Activated naive CD4-positive, alpha-beta T cell treated with anti-CD3 and anti-CD28 coated beads, Interleukin-2, amount 10 ng/mL, durations not matched to agents 7 days and 5 days (primary cell): ENCODE measurements at places on chromosomes 2 and 18.

- H3K4me1 ChIP-seq = no peaks in the 10 kb centered on the region
- no peak overlapping the region for H3K27ac ChIP-seq
- H3K4me3 ChIP-seq = no peak overlapping the region
These were observed 42.0 kb upstream of the FMNL2 start for GRCh38 chr2:152292991-152293390.

- DNase-seq = peak; percentile 37
- H3K27ac ChIP-seq = no peak overlapping the region
- no peak overlapping the region for H3K4me3 ChIP-seq
- H3K4me1 ChIP-seq = no peaks in the 10 kb centered on the region
- H3K27me3 ChIP-seq = no peaks in the 10 kb centered on the region
- H3K36me3 ChIP-seq = no peaks in the 10 kb centered on the region
These were observed 11.1 kb upstream of the KLHL30 start for GRCh38 chr2:238127165-238128060.

- H3K36me3 ChIP-seq = no peaks in the 10 kb centered on the region
- H3K4me1 ChIP-seq = no peaks in the 10 kb centered on the region
- no peaks in the 10 kb centered on the region for H3K27me3 ChIP-seq
- H3K4me3 ChIP-seq = no peak overlapping the region
- no peak for DNase-seq
These were observed 459.4 kb downstream of the EPHA4 start for GRCh38 chr2:221112744-221113143.

DNA sequence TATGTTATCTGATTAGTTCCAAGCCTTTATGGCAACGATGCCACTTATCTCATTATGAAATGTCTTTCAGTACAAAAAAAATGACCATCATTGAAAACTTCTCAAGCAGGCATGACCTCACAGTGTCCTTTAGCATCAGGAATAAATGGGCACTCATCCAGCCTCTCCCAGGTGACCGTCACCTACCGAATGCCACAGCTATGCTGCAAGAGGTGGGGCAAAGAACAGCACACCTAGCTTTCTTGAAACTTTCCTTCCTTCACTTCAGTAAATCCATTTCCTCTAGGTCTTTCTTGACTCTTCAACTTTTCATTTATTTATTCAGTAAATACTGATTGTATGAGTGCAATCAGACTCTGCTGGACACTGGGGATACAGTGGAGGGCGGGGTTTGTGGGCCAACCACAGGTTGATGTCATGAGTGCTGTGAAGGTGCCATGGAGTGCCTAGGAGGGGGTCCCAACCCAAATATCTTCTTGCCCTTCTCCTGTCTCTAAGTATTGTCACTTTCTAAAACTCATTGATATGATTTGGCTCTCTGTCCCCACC is 54.3 kb upstream of the HK2 start:
- DNase-seq = no peak
- H3K36me3 ChIP-seq = no peaks in the 10 kb centered on the region
- peaks cover 18% of the 10 kb centered on the region for H3K27me3 ChIP-seq
- H3K27ac ChIP-seq = no peak overlapping the region
- peaks cover 12% of the 10 kb centered on the region for H3K4me1 ChIP-seq

GRCh38 chr2:46448641-46449040 is 30.7 kb upstream of the TMEM247 start:
- no peak overlapping the region for H3K27ac ChIP-seq
- H3K4me3 ChIP-seq = no peak overlapping the region
- H3K36me3 ChIP-seq = peaks cover 1% of the 10 kb centered on the region
- no peak for DNase-seq

DNA sequence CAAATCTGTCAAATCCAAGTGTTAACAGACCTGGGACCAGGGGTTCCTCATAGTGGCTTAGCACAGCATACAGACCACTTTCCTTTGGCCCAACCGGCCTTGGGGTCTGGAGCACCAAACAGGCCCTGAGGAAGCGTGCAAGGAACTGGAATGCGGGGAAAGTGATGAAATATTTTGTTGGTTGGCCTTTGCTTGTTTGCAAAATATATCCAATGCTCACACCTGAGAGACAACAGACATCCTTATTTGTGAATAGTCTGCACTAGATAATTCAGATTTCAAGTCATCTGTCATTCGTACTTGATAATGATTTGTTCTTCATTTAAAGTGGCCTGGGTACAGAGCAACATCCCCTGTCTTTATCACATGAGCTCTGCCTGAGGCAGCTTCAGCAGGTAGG is 43.5 kb downstream of the ABCG8 start:
- H3K27ac ChIP-seq = peak overlapping the region; percentile 16
- peaks cover 18% of the 10 kb centered on the region for H3K27me3 ChIP-seq
- DNase-seq = no peak
- H3K4me3 ChIP-seq = no peak overlapping the region

- peaks cover 37% of the 10 kb centered on the region for H3K27me3 ChIP-seq
- no peaks in the 10 kb centered on the region for H3K4me1 ChIP-seq
- no peak overlapping the region for H3K27ac ChIP-seq
- no peak overlapping the region for H3K4me3 ChIP-seq
These were observed 12.0 kb downstream of the GLI2 start for GRCh38 chr2:120747706-120748105.

GRCh38 chr2:196925768-196926561 is 542 bp downstream of the PGAP1 start:
- H3K27ac ChIP-seq = peak overlapping the region; percentile 99
- DNase-seq = peak; percentile 39
- peaks cover 4% of the 10 kb centered on the region for H3K27me3 ChIP-seq
- peak overlapping the region; percentile 99 for H3K4me3 ChIP-seq

DNA sequence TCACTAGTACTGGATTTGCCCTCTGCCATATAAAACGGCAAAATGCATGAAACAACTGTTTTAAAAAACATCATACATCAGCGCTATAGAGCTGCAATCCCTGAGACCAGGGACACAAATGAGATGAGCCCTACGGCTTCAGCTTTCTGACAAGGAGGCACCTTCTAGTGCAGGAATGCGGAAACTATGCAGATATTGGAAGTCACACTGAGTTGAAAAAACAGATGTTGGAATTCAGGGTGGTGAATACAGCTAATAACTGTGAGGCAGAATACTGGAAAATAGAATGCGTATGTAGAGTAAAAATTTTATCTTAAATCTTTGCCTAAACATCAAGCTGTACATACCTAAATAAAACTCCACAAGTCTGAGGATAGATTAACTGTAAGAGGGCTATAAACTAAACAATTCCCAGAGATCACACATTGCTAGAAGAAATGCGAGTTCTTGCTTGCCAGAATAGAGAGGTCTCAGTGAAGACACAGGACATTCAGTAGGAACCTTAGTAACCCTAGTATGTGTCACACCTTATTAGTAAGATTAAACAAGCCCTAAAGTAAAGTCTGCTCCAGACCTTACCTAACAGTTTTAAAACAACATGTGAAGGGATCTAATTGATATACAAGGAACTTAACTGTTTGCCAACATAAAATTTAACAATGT is 541.4 kb upstream of the DDX18 start:
- no peak overlapping the region for H3K4me3 ChIP-seq
- no peaks in the 10 kb centered on the region for H3K27me3 ChIP-seq
- no peak for DNase-seq

- H3K36me3 ChIP-seq = peaks cover 13% of the 10 kb centered on the region
- H3K4me1 ChIP-seq = peaks cover 10% of the 10 kb centered on the region
- H3K4me3 ChIP-seq = no peak overlapping the region
- H3K27ac ChIP-seq = no peak overlapping the region
- H3K27me3 ChIP-seq = no peaks in the 10 kb centered on the region
These were observed 131.2 kb downstream of the THADA start for GRCh38 chr2:43464590-43464989.

DNA sequence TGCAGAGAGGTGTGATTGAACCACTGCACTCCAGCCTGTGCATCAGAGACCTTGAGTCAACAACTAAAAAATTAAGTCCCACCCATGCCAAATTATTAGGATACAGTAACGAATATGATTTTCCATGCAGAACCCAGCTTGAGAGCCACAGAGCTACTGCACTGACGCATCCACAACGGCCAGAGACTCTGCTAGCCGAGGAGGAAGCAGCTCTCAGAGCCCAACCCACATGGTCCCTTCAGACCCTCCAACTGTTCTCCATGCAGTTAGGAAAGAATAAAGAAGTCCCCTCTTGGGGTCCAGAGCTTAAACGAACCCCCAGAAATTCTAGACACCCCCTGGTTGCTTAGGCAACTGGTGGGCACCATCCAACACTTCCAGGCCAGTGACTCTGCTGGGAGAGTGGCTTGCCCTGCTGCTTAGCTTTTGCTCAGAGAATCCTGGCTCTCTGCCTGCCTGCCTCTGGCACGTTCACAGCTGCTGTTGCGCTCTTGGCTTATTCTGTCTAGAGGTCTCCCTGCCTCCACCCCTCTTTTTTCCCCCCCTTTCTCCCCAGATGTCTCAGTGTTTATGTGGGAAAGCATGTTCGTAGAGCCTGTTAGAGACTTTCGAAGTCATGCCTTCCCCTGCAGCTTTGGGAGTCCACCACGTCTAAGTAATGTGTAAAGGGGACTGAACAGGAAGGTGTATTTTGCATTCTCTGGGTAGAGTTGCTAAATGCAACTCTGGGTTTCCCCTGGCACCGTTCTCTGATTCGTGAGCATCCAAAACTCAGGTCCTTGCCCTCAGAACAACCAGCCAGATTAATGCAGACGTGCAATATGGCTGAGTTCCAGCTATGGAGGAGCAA is 26.0 kb upstream of the SP3 start:
- H3K4me3 ChIP-seq = no peak overlapping the region
- H3K27me3 ChIP-seq = peaks cover 16% of the 10 kb centered on the region
- H3K27ac ChIP-seq = no peak overlapping the region
- H3K4me1 ChIP-seq = no peaks in the 10 kb centered on the region
